Stimulated activated CD8-positive, alpha-beta memory T cell treated with anti-CD3 and anti-CD28 coated beads, Interleukin-15, amount 100 ng/mL, for 48 hours (primary cell): ENCODE measurements at places on chromosomes 7 and 10.

- DNase-seq: no peak
These were observed 18.7 kb upstream of the PRKAG2 start for GRCh38 chr7:151895631-151896031.

DNA sequence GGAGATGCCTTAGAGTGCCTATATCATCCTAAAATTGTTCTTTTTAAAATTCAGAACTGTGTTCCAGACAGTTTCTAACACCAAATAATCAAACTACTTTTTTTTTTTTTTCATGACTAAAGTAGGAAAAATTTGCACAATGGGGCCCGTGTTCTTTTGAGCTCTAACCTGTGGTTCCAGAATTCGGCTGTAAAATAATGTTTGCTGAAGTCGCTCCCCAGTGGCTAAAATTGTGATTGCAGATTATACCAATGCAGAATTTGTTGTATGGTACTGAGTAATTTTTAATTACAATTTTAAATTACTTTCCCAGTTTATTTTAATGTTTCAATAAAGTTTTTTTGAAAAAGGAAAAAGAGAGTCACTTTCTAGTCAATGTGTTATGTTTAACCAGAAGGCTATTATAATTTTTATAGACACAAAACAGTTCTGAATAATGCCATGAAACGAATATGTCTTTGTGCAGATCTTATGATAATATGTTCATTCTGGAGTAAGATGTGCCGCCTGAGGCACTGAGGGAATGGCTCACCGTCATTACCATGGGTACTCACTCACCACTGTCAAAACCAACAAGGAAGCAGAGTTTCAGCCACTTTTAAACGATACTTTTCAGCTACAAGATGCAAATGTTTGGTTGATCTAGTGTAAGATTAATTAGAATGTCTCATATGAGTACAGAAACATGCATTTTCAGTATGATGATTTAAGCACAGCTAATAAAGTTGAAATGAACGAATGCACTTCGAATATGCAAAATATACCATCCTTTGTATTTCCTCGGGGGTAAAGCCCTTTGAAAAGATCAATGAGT lies 173.6 kb downstream of the PRKCQ start:
- no peak for DNase-seq

DNA sequence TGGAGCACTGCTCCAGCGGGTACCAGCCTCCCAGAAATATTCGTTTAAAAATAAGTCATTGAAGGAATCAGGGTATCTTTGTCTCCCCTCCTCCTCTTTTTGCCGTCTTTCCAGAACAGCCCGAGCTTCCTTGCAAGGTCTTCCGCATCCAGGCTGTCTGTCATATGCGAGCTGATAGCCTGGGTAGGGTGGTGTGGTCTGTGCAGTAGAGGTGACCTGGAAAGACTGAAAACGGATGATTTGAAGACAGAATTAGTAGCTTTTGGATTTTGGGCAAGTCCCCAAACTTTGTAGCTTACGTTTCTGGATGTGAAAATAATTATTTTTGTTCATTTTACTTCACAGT lies 480 bp downstream of the VPS50 start:
- no peak for DNase-seq

DNA sequence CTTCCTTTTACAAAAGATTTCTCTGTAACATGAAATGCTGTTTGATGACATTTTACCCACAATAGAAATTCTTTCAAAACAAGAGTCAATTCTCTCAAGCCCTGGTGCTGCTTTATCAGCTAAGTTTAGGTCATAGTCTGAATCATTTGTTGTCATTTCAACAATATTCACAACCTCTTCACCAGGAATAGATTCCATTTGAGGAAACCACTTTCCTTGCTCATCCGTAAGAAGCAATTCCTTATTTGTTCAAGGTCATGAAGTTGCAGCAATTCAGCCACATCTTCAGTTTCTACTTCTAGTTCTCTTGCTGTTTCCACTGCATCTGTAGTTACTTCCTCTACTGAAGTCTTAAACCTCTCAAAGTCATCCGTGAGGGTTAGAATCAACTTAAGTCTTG lies 315.3 kb downstream of the TYW1 start:
- DNase-seq: no peak

DNA sequence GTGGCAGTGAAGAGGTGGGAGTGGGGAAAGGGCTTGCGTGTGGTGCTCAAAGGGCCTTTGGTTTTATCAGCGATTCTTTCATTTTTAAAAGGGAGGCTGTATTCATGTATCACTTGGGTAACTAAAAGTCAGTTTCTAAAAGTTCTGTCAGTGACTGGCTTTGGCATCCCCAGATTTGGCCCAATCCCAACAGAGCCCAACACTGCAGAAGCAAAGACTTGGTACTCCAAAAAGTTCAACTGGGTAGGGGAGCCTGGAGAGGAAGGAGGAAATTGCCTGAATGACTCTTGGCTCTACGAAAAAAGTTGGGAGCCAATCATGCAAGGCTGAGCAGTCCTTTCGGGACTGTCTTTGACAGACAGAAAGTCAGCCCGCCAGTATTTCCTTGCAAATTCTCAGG lies 54.5 kb upstream of the COL13A1 start:
- no peak for DNase-seq

- DNase-seq: no peak
These were observed 81.5 kb upstream of the SYPL1 start for GRCh38 chr7:106193661-106194060.

GRCh38 chr7:70568674-70569334 lies 563.1 kb upstream of the GALNT17 start:
- no peak for DNase-seq

DNA sequence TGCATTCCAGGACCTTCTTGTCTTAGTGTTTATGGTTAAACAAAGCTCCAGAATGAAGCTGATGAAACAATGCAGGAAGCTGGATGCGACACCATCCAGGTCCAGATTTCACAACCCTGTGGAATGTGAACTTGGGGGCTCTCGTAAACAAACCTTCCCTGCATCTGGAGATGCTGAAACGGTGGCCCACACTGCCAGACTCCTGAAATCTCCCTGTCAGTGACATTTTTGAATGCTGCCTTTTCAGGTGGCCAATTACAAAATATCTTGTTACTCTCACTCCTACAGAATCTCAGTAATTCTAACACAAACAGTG lies 18.8 kb downstream of the VIPR2 start:
- DNase-seq: no peak

- no peak for DNase-seq
These were observed 110.7 kb downstream of the CYTH3 start for GRCh38 chr7:6161463-6162330.

DNA sequence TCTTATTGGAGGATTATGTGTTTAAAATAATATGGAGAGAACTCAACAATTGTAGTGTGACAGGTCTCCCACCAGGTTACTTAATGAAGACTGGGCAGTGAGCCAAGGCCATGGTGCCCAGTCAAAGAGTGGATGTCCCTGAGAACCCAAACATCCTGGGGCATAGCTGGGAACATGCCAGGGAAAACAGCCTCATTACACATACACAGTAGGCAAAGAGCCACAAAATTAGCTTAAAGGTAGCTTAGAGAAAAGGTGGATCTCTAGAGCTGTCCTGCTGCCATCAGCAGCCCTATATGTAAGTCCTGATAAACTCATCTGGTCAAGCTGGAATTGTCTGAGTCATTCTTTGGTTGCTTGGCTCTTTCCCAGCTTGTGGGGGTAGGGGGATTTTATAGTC lies 287.8 kb downstream of the PHF14 start:
- DNase-seq: no peak
